T-helper 9 cell (primary cell): ENCODE measurements at places on chromosomes 4 and X.

- DNase-seq, result no peak
Observed at GRCh38 chr4:182924497-182924896, 7.3 kb upstream of the DCTD start.

- no peak for DNase-seq
Observed at GRCh38 chr4:145186729-145187128, 6.3 kb upstream of the OTUD4 start.

GRCh38 chr4:48261281-48261680, 8.4 kb downstream of the TEC start:
- DNase-seq, result no peak

DNA sequence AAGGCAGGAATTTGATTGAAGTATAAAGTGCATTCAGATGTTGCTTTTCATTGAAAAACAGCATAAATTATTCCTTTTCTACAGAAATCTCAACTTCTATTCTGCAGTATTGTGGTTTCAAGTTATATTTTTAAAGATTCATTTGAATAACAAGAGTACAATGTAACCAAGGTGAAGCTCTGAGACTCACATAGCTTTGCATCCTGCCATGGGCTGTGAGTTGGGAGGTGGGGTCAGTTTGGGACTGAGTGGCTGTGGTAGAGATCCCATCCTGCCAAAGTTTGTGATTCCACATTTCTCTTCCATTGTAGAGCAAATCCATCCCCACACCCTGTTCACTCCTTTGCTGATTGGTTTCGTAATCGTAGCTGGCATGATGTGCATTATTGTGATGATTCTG, 69.2 kb downstream of the KIT start:
- no peak for DNase-seq

DNA sequence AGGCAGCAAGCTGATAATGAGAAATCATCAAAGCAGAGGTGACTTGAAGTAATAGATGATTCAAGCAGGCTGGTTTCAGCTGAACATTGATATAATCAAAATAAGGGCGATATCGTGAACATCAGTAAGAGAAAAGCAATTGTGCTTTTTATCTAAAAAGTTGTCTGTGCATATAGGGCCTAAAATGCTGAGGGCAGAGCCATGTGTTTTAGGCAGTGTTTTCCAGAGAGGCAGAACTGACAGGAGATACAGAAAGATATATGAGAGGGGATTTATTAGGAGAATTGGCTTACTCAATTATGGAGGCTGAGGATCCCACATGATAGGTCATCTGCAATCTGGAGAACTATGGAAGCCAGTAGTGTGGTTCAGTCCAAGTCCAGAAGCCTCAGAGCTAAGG, 136.5 kb upstream of the NPY2R start:
- DNase-seq, result no peak

DNA sequence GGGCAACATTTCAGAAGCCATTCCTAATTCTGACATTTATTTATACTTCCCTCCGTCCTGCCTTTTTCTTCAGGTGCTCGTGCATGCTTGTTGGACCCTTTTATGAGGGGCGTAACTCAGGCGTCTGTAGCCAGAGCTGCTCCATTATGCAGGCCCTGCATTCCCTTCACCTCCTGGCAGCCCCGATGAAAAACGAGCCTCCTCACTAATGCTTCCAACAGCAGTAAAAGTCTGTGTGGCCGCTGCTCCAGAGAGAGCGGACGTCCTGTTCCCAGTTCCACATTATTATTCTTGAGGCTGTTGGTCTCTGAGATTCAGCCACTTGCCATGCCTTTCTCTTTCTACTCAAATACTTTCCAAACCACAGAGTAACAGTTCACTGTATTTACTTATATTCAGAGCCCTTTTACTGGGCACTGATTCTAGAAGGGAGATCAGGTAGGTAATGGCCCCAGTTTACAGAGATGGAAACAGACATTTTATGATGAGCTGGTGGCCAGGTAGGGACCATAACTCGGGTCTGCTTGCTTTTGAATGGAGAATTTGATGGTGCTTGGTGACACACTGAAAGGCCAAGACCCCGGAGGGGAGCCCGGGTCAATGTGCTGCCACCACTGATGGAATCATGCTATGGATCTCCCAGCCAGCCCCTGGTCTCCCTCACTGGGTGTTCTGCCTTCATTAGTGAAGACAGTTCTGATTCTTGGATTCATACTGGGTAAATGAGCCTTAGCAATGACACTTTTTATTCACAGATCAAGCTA, 101.0 kb downstream of the GATB start:
- no peak for DNase-seq

DNA sequence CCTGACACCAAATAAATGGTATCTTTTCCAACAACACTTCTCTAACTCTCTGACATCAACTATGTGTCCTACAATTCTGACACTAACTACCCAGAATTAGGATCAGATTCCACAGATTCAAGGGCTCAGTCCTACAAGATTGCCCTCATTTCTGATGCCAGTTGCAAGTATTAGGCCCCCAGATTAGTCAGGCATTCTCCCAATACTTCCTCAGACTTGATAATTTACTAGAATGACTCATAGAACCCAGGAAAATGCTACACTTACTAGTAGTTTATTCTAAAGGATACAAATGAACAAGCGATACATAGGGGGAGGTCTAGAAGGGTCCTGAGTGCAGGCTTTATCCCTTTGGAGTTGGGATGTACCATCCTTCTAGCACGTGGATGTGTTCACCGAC, 8.5 kb downstream of the TIGD2 start:
- DNase-seq, result no peak

DNA sequence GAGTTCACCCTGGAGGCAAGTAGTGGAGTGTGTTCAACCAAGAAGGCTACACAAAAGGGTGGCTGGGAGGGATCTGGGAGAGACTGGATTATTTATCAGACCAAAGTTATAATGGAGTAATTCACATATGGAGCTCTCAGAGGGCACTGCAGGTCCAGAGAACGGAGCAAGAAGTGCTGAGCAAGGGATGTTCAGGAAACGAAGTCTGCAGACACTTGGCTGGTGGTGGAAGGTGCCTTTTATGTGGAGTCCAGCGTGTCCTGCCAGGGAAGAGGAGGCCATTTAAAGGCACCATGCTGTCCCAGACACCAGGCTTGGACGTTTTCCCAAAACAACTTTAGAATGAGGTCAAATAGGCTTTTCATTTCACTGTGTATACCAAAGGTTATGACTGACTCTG, 130.1 kb downstream of the CEP135 start:
- DNase-seq, result no peak
